CD14-positive monocyte (primary cell): ENCODE measurements at places on chromosomes 16 and 17.

GRCh38 chr16:67428146-67428731 lies 2.7 kb upstream of the HSD11B2 start:
- DNase-seq = peak; percentile 58

DNA sequence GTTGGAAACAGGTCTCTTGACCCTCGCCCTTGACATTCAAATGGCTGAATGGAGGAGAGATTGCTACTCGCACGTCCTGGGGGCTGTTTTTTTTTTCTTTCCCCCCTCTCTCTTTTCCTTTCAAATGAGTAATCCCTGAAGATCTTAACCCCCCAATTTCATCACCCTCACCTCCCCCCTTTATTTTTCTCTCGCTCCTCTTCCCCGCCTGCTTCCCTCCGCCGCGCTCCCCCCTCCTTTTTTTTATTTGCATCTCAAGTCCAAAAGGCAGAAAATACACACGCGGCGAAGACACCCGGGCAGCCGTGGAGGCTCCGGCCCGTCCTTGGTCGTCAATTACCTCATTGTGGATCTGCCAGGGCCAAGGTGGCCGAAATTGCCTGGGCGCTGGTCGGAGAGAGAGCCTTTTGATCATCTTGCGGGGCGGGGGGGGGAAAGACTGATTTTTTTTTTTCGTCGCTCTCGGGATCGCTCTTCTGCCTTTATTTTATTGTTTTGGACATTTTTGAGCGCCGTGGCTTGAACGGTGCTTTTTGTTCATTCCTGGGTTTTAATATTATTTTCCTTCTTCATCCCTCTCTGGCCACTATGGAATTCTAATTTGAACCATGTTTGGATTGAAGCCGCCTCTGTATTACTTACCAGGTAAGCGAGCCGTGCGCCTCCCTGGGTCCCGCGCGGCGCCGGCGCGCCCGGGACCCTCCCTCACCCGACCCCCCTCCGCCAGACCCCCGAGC lies 57.2 kb upstream of the GSE1 start:
- DNase-seq = peak; percentile 34

DNA sequence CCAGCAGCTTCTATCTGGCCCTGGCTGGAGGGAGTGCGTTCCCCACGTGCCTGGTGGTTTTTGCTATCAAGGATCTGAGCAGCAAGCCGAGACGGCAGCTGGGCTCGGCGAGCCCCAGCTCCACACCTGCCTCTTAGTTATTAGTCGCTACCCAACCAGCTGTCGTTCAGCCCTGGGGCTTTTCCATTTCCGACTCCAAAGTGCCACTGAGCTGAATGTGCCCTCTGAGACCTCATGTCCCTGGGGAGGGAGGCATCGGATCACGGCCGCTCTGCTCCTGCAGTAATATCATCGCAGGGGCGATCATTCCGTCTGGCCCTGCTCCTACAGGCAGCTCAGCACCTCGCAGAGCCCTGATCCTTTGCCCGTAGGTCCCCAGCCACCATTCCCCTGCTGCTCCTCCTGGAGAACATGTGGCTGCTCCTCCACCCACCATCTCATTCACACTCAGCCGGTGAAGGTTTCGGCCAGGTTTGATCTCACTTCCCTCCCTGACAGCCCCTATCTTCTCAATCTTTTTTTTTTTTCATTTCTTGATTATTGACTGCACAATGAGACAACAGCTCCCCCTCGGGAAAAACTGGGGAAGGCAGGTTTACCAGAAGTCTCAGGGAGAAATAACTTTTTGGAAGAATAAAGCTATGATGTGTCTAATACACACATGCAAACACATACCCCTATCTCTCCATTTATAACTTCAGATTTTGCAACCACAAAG lies 86.7 kb downstream of the ZFHX3 start:
- DNase-seq = no peak

- DNase-seq = peak; percentile 95
Measured at GRCh38 chr16:1991948-1992703, 2.4 kb downstream of the SYNGR3 start.

GRCh38 chr17:70675070-70675590 lies 505.8 kb downstream of the KCNJ2 start:
- DNase-seq = peak; percentile 8

- DNase-seq = no peak
Measured at GRCh38 chr16:18048853-18049546, 287.5 kb downstream of the NPIPA8 start.

- peak; percentile 48 for DNase-seq
Measured at GRCh38 chr17:42886283-42887176, 14.1 kb upstream of the G6PC1 start.

- DNase-seq = no peak
Measured at GRCh38 chr16:50530277-50531236, 17.6 kb upstream of the NKD1 start.

- DNase-seq = no peak
Measured at GRCh38 chr17:69796078-69796477, 278.9 kb upstream of the KCNJ16 start.

DNA sequence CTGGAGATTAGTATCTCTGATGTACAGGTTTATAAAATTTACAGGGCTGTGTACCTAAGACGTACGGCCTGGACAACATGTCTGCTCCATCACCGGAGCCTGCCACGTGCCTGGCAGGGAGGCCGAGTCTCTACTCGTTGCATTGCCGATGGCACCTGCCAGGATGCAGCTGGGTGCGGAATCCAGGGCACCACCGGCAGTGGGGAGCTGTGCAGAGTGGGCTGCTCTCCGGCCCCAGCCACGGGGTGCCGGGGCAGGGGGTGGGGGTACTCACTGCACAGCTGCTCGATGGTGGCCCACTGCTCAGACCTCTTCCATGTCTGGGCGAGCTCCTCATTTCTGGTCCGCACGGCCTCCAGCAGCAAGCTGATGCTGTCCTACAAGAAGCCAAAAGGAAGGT lies 13.1 kb upstream of the FAAP100 start:
- DNase-seq = no peak
